ENCODE measurements at places on chromosomes 4 and X. TPM values are rescaled to one million over a fixed set of nuclear protein-coding genes. Genes with fewer than 3 reads are reported as not detected.

The SSX4B gene
- total RNA-seq = not detected

The FOXR2 gene
- not detected for total RNA-seq

DNA sequence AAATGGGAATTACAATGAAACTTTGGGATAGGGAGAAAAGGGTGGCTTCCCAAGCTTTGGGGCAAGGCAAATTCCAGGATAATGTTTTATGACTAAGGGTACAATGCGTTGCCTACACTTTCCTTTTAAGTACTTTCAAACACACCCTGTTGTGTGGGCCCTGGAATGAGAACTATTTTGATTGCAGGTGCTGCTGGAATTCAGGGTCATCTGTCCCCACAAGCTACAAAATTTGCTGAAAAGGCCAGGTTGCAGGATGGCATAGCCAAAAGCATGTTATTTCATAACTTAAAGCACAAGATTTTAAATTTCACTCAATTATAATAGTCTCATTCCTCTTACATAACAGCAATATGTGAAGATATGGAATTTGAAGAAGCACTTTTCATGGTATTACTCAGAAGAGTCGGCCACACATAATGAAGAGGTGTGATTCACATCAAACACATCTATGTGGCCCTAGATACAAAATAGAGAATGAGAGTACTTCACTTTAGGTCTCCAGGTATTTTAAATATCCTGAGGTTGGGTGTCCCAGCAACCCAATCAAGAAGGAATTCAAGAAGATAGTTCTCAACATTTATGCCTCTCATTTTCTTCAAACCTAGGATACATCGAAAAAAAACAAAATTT, 89.3 kb downstream of the APBB2 start:
- H3K27me3 ChIP-seq = no peaks in the 10 kb centered on the region
- H3K36me3 ChIP-seq = peaks cover 5% of the 10 kb centered on the region
- H3K27ac ChIP-seq = peak overlapping the region; percentile 96
- DNase-seq = no peak

- no peaks in the 10 kb centered on the region for H3K4me1 ChIP-seq
- no peak overlapping the region for H3K4me3 ChIP-seq
- no peak overlapping the region for H3K27ac ChIP-seq
- no peaks in the 10 kb centered on the region for H3K36me3 ChIP-seq
- no peak for DNase-seq
- H3K27me3 ChIP-seq = no peaks in the 10 kb centered on the region
These were observed 31.6 kb upstream of the CT47C1 start for GRCh38 chrX:119041175-119041574.

- peaks cover 8% of the 10 kb centered on the region for H3K4me1 ChIP-seq
- no peaks in the 10 kb centered on the region for H3K27me3 ChIP-seq
- H3K27ac ChIP-seq = peak overlapping the region; percentile 82
- H3K36me3 ChIP-seq = peaks cover 37% of the 10 kb centered on the region
These were observed 84.6 kb downstream of the THOC2 start for GRCh38 chrX:123648028-123648810.

DNA sequence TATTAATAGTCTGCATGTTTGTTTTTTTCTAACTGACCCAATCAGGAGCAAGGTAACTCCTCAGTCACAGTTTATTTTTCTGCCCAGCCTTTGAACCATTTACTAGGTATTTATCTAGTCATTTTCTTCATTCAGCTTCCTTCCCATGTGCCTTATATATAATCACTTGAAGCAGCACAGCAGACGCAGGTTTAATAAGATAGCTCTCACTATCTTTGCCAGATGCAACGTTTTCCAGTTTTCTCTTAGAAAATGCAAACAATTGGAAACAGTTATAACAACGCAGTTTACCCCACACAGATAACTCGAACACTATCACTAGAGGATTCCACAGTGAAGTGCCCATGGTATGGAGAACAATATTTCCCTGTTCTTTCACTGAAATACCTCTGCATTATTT, 56.4 kb upstream of the NFKB1 start:
- H3K4me1 ChIP-seq = peaks cover 12% of the 10 kb centered on the region
- no peak for DNase-seq

GRCh38 chr4:89800012-89800516, 36.9 kb downstream of the SNCA start:
- no peak for DNase-seq
- H3K4me3 ChIP-seq = no peak overlapping the region
- H3K27me3 ChIP-seq = no peaks in the 10 kb centered on the region
- peaks cover 2% of the 10 kb centered on the region for H3K36me3 ChIP-seq

- no peaks in the 10 kb centered on the region for H3K27me3 ChIP-seq
- no peaks in the 10 kb centered on the region for H3K36me3 ChIP-seq
- no peak for DNase-seq
- peak overlapping the region; percentile 17 for H3K27ac ChIP-seq
- H3K4me3 ChIP-seq = no peak overlapping the region
- peaks cover 22% of the 10 kb centered on the region for H3K4me1 ChIP-seq
These were observed 258.5 kb upstream of the SLIT2 start for GRCh38 chr4:19993242-19993641.

- peak overlapping the region; percentile 96 for H3K4me3 ChIP-seq
- no peaks in the 10 kb centered on the region for H3K36me3 ChIP-seq
- no peaks in the 10 kb centered on the region for H3K27me3 ChIP-seq
These were observed 1.2 kb upstream of the CHIC1 start for GRCh38 chrX:73561801-73562200.
